A375 (cell line): ENCODE measurements at places on chromosomes 3 and 15. TPM values are rescaled to one million over a fixed set of nuclear protein-coding genes. Genes with fewer than 3 reads are reported as not detected.

WWTR1 gene
- total RNA-seq = 264 and 312 TPM in 2 replicates

CAND2 gene
- 0.91 and 1.1 TPM in 2 replicates for total RNA-seq

FEZF2 gene
- not detected in 2 replicates for total RNA-seq

FMN1 gene
- total RNA-seq = 23.9 and 27.3 TPM in 2 replicates

ABTB1 gene
- total RNA-seq = 4.5 and 5.1 TPM in 2 replicates

MINAR1 gene
- 1.0 and 1.1 TPM in 2 replicates for total RNA-seq

LEO1 gene
- total RNA-seq = 44.9 and 46.8 TPM in 2 replicates

ERICH6 gene
- not detected in 2 replicates for total RNA-seq

GOLGA8T gene
- not detected in 2 replicates for total RNA-seq

SOX14 gene
- not detected in 2 replicates for total RNA-seq

TMEM89 gene
- not detected in 2 replicates for total RNA-seq

DISP2 gene
- total RNA-seq = 0.15 and 1.0 TPM in 2 replicates

C3orf85 gene
- not detected in 2 replicates for total RNA-seq

C3orf52 gene
- 5.1 and 6.0 TPM in 2 replicates for total RNA-seq

FANCD2OS gene
- total RNA-seq = not detected in 2 replicates

PPP1R14D gene
- total RNA-seq = not detected in 2 replicates

CTXN2 gene
- not detected in 2 replicates for total RNA-seq

PLA2G4E gene
- total RNA-seq = not detected in 2 replicates

SLC22A14 gene
- 0.29 TPM in 1 of 2 replicates, not detected in the other for total RNA-seq

ZBTB11 gene
- 18.0 and 20.9 TPM in 2 replicates for total RNA-seq

PTPRG gene
- 28.0 and 31.0 TPM in 2 replicates for total RNA-seq

CDC25A gene
- total RNA-seq = 49.8 and 53.0 TPM in 2 replicates

LSAMP gene
- total RNA-seq = 2.4 and 3.0 TPM in 2 replicates

TLR9 gene
- not detected in 2 replicates for total RNA-seq

POLQ gene
- total RNA-seq = 10.4 and 13.3 TPM in 2 replicates

CACNA2D2 gene
- not detected in 2 replicates for total RNA-seq
